H4 (cell line): ENCODE measurements at places on chromosomes 5 and 9. TPM values are rescaled to one million over a fixed set of nuclear protein-coding genes. Genes with fewer than 3 reads are reported as not detected.
A peak's percentile ranks its signal among the peaks of the same experiment; 100 is the strongest.

- no peak for DNase-seq
Observed at GRCh38 chr9:137785704-137786161, 91.8 kb upstream of the CACNA1B start.

- no peak for DNase-seq
Observed at GRCh38 chr9:92589923-92590322, 54.1 kb upstream of the ECM2 start.

DNA sequence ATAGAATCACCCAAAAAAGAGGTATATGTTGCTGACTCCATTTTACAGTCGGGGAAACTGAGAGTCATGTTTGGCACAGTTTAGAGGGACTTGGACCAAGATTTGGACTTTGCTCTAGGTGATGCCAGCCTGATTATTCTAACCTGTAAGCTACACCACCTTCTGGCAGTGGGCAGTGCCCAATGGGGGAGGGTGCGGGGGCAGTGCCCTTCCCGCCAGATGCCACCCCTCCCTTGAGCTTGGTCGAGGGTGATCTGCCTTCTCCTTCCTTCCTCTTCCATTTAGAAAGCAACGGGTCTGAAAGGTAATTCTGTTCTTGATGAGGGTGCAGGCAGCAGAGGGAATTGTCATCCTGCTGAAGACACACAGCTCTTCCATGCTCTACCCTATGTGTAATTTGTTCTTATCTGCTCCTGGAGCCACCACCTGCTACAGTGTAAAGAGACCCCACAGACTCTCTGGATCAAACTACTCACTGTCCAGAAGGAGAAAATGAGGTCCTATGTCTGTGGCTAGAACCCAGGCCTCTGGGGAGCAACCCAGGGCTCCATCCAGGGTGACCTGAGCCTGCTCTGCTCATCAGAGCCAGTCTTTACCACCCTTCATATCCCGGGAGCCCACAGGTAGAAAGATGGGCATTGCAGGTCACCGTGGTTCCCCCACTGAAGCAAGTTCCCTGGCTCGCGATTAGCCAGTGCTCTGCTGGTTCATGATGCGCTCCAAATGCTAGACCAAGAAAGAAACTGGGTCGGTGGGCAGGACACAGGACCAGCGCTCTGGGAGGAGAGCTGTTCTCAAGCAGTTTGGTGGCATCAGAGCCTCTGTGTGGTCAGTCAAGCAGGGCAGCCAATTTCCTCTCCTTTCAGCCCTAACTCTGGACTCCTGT lies 156.2 kb downstream of the RGS3 start:
- no peak for DNase-seq

GRCh38 chr5:135335031-135335828 lies 63.8 kb downstream of the MACROH2A1 start:
- DNase-seq = no peak

DNA sequence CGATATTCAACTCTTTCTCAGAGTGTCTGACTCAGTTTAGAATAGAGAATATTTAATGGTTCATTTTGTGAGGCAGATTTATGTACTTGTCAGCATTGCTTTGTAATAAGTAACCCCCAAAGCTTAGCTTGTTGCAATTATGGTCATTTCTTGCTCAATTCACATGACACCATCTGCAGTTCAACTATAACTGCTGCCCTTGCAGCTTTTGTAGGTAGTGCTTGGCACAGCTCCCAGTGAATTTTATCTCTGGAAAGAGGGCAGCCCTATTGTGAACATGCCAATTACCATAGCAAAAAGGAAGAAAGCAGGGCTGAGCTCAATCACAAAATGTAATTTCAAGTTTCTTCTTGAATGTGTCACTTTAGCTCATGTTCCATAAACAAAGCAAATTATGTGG lies 1587.7 kb upstream of the ACO1 start:
- peak; percentile 15 for DNase-seq

- no peak for DNase-seq
Observed at GRCh38 chr5:95721582-95722295, 9.4 kb upstream of the RHOBTB3 start.

DNA sequence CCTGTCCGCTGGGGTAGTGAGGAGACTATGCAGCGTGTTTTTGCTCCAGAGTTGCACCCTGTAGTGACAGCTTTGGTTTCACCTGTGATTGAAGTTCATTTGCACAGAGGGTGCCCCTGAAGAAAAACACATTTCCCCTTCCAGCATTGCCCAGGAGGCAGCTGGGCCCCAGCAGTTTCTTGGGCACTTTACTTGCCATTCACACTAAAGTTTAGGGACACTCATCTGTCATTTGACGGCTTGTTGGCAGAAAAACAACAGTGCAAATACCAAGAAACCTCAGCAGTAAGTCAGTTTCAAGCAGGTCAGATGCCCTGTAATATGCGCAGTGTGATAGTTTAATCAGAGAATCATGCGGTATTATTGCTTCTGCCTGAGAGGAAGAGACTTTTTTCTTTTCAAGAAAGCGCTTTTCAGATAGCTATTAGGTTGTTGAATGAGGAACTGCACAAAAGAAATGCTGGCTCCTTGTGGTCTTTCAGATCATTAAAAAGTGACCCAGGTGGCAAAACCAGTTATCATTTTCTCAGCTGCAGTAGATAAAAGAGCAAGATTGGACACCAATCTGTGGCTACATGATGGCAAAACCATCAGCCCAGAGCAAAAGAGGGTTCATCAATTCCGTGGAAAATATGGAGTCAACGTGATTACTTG lies 136.2 kb upstream of the PUM3 start:
- DNase-seq = no peak

- no peak for DNase-seq
Observed at GRCh38 chr5:159881967-159882366, 34.3 kb upstream of the ADRA1B start.

GRCh38 chr5:132708645-132709044 lies 28.7 kb downstream of the KIF3A start:
- no peak for DNase-seq

DNA sequence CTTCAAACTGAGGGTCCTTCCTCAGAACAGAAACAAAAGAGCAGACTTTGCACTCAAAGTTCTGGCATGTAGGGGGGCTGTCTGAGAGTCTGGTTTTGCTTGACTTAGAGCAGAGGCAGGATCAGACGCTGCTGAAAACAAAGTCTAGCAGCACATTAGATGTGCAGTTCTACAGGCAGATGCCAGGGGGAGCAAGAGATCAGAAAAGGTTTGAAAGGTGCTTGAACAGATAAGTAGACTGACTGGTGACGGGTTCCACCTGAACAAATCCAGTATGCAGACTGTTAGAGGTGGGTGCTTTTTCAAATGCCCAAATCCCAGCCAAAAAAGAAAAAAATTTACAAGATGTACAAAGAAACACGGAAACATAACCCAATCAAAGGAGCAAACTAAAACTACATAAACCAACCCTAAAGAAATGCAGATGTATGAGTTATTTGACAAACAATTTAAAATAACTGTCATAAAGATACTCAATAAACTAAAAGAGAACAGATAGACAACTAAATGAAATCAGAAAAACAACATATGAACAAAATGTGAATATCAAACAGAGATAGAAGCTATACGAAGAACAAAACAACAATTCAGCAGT lies 194.7 kb upstream of the FREM1 start:
- DNase-seq = peak; percentile 12

- no peak for DNase-seq
Observed at GRCh38 chr5:82341325-82341724, 63.2 kb upstream of the RPS23 start.

DNA sequence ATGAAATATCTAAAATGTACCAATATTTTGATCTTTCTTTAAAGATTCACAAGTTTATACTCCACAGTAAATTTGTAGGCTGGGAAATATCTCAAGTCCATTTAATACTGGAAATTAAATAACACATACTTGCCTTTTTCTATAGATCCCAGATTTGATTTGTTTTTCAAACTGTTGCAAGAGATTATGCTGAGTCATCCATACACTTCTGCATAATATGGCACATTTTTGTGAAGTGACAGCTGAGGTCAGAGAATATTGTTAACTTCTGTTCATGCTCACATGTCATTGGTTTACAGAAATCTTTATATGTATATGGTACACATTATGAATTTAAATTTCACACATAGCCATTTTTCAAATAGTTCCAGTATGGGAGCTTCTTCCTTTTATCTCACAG lies 1066.3 kb upstream of the NUDT12 start:
- no peak for DNase-seq

DNA sequence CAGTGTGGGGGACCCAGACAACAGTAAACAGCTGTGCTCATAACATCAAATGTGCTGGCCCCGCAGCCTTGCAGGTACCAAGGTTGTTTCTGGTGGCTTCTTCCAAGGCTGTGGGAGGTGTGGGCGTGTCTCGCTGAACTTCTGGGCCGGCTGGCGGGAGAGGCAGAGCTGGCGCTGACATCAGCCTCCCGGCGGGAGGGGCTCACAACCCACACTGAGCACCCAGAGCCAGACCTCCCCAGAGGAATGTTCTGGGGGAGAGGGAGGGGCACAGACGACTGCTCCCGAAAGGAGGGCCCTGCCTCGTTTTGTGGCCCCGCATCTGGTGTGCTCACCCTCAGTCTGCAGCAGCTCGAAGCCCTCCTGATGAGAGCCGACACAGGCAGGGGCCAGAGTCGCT lies 6.9 kb upstream of the SLC12A7 start:
- no peak for DNase-seq

DNA sequence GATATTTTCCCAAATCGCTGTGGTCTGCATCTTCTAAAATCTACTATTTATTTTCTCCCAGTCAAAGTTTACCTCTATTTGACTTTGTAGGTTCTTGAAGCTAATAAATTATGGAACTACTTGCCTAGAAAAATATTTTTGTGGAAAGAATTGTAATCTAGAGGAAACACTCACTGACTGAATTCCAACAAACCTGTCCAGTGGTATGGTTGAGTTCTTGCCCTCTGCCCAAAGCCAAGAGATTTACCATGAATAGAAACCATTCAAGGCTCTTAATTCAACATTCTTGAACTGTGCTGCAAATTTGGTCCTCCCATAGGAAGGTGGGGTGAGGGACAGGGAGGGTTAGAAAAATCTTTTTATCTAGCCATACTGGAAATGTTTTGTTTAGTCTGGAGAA lies 233.9 kb upstream of the MAP3K1 start:
- DNase-seq = no peak

- DNase-seq = no peak
Observed at GRCh38 chr9:93525476-93525875, 50.9 kb upstream of the PHF2 start.

GRCh38 chr5:159773062-159773924 lies 143.0 kb upstream of the ADRA1B start:
- DNase-seq = peak; percentile 69

DNA sequence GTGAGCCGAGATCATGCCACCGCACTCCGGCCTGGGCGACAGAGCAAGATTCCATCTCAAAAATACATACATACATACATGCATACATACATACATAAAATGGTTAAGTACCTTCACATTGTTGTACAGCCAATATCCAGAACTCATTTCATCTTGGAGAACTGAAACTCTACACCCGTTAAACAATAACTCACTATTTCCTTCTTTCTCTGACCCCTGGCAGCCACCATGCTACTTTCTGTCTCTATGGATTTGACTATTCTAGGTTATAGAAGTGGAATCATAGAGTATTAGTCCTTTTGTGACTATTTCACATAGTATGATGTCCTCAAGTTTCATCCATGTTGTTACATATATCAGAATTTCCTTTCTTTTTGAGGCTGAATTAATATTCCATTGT lies 9.6 kb upstream of the KIF27 start:
- DNase-seq = no peak

DNA sequence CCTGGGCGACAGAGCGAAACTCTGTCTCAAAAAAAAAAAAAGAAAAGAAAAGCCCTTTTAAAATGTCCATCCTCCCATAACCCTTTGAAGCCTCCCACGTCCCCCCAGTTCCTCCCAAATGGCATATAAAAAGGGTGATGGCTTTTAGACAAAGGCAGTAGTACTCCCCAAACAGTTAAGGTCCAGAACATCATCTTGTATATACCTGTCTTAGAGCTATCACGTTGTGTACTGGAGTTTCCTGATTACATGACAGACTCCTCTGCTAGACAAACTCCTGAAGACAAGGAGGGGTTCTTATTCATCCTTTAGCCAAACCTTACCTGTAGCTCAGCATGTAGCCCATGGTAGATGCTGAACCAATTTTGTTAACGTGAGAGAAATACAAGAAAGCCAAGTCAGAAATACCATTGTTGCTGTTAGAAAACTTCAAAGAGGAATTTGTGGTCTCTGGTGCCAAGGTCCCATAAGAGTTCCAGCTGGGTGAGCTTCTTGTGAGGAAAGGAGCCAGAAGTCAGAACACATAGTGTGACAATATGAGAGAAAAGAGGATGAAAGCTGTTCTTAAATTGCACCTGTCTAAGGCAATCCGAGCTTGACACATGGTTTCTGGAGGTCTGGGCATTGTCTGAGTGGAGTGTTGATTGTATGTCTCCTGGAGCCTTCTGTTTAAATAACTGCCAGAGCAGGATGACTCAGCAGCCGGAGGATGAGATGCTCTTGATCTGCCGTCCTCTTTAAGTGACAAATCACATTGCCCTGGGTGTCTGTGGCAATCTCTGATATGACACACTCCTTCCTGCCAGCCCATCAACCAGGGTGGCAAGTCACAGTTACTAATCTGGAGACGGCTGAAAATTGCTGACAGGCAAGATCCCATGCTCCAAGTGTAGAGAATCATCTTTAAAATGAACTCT lies 69.1 kb downstream of the ARRDC3 start:
- DNase-seq = peak; percentile 94

DNA sequence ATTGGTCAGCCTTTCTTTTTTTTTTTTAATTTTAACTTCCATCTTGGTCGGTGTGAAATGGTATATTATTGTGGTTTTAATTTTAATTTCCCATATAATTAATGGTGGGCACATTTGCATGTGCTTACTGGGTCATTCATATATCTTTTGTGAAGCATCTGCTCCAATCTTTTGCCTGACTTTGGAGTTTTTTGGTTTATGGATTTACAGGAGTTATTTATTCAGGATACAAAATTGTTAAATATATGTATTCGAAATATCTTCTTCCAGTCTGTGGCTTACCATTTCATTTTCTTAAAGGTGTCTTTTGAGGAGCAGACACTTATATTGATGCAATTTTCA lies 682 bp upstream of the RIGI start:
- no peak for DNase-seq

The SLC46A2 gene
- not detected in 2 replicates for total RNA-seq

The ZNF354C gene
- not detected in 2 replicates for total RNA-seq

The PHYHD1 gene
- not detected in 2 replicates for total RNA-seq

The AUH gene
- total RNA-seq = 12.9 TPM in 2 replicates

The CTXN3 gene
- total RNA-seq = not detected in 2 replicates

The CD274 gene
- 0.95 and 1.1 TPM in 2 replicates for total RNA-seq

The MLANA gene
- total RNA-seq = not detected in 2 replicates

The SH3RF2 gene
- total RNA-seq = 1.6 and 3.0 TPM in 2 replicates
